ENCODE measurements at places on chromosomes 6 and 20.

- no peak for DNase-seq
Observed at GRCh38 chr6:110233770-110234374, 53.6 kb downstream of the CDC40 start.

DNA sequence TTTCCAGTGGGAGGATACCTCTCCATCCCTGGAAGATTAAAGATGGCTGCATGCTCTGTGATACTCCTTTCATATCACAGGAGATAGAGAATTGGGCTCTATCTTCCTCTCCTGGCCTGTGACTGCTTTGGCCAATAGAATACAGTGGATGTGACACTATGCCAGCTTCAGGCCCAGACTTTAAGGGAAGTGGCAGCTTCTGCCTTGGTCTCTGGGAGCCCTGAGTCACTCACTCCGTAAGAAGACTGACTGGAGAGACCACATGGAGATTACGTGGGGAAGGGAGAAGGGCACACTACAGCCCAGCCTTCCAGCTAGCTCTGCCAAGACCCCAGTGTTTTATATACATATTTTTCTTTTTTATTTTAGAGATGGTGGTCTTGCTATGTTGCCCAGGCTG is 10.4 kb upstream of the MMP9 start:
- DNase-seq = peak; percentile 53

DNA sequence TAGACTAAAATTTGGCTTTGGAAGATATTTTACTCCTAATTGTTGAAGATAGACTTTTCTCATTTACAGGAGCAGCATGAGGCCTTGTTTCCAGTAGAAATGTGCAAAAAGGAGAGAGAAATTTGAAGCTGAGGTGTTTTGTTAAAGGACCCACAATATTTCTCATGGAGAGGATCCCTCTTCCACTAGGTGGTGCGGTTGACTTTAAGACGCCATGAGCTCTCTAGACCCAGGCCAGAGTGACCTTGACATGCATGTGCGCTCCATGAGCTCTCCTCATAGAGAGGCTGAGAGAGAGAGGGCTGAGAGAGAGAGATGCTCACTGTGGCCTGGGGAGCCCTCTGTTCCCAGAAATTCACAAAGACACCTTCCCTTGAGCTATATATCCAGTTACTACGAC is 861.2 kb upstream of the EYS start:
- no peak for DNase-seq

DNA sequence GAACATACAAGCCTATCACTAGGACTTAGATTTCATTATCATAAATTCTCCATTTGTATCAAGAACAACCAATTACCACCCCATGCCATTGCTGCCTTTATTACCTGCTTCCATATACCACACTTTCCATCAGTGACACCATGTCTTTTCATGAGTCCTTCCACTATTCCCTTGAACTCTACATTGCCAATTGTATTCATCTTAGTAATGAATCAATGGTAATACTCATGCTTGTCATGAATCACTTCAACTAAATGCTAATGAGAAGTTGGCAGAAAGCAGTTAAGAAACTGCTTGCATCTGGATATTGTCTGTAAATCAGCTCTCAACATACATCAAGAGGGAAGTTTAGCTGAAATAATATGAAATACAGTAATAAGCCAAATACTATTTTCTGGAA is 61.2 kb upstream of the RNF217 start:
- DNase-seq = no peak

- DNase-seq = no peak
Observed at GRCh38 chr6:169424821-169425240, 171.2 kb upstream of the THBS2 start.

- DNase-seq = no peak
Observed at GRCh38 chr6:34506718-34507117, 40.8 kb downstream of the PACSIN1 start.

- DNase-seq = no peak
Observed at GRCh38 chr6:6461138-6461537, 127.4 kb upstream of the LY86 start.

DNA sequence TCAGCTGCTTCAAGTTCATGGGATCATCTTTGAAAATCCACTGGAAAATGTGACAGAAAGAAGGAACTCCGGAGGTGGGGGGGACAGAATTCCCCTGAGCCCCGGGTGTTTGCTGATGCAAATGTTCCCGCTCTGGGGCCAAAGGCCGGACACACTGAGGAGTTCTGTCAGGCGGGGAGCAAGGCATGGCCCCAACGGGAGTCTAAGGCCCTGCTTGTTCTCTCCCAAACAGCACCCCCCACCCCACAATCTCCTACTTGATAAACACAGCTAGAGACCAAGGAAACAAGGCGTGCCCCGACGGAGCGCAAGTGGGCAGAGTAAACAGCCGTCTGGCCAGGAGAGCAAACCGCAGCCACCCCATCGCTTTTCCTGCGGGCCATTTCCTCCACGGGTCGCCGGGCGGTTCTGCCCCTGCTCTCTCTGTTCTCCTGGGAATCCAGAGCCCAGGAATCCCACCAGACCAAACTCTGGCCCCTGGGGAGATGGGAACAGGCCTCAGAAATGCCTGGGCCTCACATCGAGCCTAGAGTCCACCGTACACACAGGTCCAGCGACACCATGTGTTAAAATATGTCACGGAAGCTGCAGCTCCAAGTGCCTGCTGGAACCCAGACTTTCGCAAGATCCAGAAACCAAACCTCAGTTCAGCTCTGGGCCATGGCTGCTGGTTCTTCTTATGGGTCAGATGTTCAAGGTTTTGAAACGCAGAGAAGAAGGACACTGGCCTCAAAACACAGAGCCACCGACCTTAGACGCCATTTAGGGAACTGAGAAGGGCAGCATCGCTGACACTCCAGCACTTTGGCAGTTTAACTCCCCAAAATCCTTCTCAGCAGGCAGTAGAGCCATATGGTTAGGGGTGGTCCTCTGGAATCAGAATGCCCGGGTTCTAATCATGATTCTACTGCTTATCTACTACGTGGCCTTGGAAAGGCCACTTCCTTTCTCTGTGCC is 104.2 kb downstream of the PREX1 start:
- no peak for DNase-seq
